Hematopoietic multipotent progenitor cell treated with erythropoietin and hydrocortisone succinate and interleukin-3 and kit ligand, for 8 days (in vitro differentiated cells): ENCODE measurements at places on chromosomes 16 and 17.

DNA sequence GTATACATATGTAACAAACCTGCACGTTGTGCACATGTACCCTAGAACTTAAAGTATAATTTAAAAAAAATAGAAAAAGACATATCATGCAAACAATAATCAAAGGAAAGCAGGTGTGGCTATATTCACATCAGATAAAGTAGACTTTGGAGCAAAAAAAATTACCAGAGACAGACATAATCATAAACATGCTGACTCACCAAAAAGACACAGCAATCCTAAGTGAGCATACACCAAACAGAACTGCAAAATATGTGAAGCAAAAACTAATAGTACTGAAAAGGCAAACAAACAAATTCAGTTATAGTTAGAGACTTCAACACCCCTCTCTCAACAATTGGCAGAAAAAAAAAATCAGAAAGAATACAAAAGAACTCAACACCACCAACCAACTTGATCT lies 29.9 kb downstream of the SHCBP1 start:
- peak; percentile 21 for DNase-seq

DNA sequence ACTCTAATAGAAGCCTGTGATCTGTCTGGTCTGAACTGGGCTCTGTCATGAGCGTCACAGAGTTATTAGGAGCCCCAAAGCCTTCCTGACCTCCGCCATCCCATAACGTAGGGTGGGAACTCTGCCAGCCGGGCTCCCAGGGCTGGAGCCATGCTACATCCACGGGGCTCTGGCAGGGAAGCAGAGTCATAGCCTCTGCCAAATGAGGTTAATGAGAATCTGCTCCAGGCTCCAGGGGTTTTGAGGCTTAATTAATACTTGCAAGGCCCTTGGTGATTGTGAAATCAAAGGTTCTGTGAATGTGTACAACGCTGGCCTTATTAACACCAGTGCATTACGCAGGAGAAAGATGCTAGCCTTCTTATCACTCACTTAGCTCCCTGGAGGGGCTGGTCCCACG lies 42.4 kb upstream of the ZFP90 start:
- DNase-seq, result no peak

DNA sequence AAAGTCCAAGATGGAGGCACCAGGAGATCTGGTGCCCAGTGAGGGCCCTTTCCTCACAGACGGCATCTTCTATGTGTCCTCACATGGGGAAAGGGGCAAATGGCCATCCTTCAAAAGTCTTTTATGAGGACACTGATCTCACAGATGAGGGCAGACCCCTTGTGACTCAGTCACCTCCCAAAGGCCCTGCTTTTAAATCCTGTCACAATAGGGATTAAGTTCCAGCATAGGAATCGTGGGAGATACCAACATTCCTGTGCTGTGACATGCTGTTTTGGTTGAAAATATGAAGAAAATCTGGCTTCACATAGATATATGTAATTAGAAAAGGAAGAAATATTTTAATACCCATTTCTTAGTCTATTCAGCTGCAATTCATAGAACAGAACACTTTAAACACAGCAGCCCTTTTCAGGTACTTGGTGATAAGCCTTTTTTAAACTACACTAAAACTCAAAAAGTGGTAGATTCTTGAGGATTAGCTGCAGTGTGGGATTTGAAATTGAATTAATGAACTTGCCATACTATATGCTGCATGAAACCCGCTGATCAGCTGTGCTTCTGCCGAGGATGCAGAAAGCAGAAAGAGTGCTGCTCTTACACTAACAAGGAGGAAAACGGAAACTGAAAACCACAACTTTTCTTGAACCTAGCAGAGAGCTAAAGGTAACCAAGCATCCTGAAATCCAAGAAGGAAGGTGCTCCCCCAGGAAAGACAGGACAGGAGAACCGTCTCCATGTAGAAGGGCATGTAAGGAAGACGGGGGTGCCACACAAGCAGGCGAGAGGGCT lies 32.7 kb downstream of the VPS53 start:
- no peak for DNase-seq

- DNase-seq, result no peak
Observed at GRCh38 chr17:50957600-50958575, 91.7 kb upstream of the TOB1 start.

DNA sequence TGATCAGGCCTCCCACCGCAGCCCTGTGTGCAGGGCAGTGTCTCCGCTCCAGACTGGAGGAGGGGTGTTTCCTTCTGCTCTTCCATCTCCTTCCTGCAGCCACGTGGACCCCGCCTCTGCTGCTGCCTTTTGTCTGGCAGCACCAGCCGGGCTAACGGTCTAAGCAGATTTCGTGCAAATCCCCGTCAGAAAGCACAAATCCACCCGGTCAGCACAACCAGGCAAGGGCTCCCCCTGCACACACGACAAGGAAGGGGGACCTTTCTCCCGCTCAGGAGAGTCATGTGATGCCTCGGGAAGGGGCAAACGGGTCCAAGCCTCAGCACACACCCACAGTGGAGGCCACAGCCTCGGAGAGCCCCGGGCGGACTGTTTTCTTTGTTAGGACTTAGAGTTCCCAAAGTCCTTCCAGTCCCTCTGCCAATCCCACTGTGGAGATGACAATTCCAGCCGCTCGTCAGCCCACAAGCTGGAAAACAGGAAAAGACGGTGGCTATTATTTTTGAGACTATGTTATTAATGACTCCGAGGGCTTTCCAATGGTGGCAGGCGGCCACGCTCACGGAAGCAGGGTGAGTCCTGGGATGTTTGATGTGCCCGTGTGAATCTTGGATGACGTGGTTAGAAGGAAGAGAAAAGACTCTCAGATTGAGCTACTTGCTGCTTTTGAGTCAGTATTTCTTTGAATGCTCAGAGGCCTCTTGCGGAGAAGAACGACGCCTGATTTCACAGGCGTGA lies 22.5 kb upstream of the MEAK7 start:
- DNase-seq, result no peak

- no peak for DNase-seq
Observed at GRCh38 chr17:5619088-5619740, 34.9 kb upstream of the NLRP1 start.
